H4 (cell line): ENCODE measurements at places on chromosomes 12 and 14. TPM values are rescaled to one million over a fixed set of nuclear protein-coding genes. Genes with fewer than 3 reads are reported as not detected.

DNA sequence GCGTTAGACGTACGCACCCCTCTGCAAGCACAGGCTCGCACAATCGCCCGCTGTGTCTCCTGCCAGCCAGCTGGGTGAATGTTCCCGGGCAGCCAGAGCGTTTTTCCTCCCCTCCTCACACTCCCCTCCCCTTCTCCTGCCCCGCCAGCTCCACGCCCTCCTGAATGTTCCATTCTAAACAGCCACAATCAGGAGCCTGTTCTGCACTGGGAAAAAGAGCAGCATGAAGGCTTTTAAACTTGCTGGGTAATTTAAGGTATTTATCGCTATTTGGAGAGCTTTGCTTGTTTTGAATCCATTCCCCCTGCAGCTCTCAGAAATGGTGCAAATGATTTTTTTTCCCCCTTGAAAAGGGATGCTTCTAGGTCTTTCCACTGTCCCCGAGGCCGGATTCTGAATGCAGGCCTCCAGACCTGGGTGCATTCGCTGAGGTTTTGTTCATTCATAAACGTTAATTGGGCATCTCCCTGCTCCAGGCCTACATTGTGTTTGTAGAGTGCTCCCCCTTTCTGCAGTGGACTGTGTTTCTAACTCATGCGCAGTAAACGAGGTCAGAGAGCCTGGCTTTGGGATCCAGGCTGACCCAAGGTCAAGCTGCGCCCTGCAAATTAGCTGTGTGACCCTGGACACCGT, 212.5 kb downstream of the CHST11 start:
- peak; percentile 51 for DNase-seq

Gene GLT8D2
- 25.3 and 39.7 TPM in 2 replicates for total RNA-seq

GRCh38 chr12:106586803-106587684, 4.2 kb downstream of the RFX4 start:
- DNase-seq, result no peak

GRCh38 chr12:11827091-11828061, 177.9 kb downstream of the ETV6 start:
- DNase-seq, result no peak

- no peak for DNase-seq
Measured at GRCh38 chr14:98890556-98891340, 381.2 kb downstream of the BCL11B start.

Gene DYRK4
- 104 and 124 TPM in 2 replicates for total RNA-seq

- no peak for DNase-seq
Measured at GRCh38 chr14:100540141-100540925, 46.9 kb downstream of the BEGAIN start.

DNA sequence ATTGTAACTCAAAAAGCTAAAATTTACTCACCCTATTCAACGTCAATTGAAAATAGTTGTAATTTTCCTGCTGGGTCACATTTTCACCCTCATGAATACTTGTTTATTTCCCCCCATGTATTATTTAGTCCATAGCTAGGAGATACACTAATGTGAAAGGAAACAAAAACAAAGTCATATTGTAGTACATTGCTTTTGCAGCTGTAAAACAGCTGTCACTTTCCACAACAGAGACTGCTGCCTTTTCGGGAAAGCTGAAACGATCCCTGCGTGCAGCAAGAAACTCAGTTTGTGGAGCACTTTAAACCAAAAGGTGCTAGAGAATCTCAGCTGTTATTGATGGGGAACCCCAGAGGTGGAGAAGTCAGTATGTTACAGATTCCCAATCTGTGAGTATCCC, 4.3 kb downstream of the RACGAP1 start:
- no peak for DNase-seq

Gene TSFM
- total RNA-seq, result 41.3 and 58.6 TPM in 2 replicates

- DNase-seq, result no peak
Measured at GRCh38 chr12:54185919-54186318, 2.9 kb downstream of the SMUG1 start.

Gene SLC25A21
- not detected in 2 replicates for total RNA-seq

Gene RESF1
- 14.3 and 14.5 TPM in 2 replicates for total RNA-seq

GRCh38 chr14:79279645-79280597, 931.4 kb downstream of the DIO2 start:
- DNase-seq, result no peak

Gene STRAP
- 156 and 176 TPM in 2 replicates for total RNA-seq

Gene CFAP54
- 0.64 and 1.8 TPM in 2 replicates for total RNA-seq

- no peak for DNase-seq
Measured at GRCh38 chr12:57869298-57869926, 22.9 kb upstream of the CTDSP2 start.

GRCh38 chr14:95713596-95714371, at the start of gene TCL1A:
TCL1A (minus strand) TSS chr14:95714125; CDS start chr14:95714066, 59 bp downstream.
- DNase-seq, result no peak

Gene CARMIL3
- 0.14 TPM in 1 of 2 replicates, not detected in the other for total RNA-seq

DNA sequence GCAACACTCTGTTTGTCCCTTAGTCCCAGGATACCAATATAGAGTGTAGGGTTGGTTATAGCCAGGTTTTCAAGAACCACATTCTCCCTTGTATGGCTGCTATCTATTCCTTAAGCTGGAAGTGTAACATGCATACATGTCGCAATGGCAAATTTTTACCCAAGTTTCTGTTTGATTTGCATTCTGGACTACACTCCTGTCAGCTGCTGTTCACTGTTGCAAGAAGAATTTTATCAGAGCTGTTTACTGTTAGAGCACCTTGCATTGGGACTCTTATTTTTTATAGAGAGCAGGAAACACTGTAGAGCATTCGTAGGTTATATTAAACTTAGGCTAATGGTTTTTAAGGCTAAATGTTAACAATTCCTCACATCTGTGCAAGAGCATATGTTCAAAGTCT, 376.0 kb upstream of the LRFN5 start:
- no peak for DNase-seq

GRCh38 chr12:32158525-32158924, 51.9 kb downstream of the BICD1 start:
- DNase-seq, result no peak

Gene KCNC2
- total RNA-seq, result not detected in 2 replicates

- DNase-seq, result no peak
Measured at GRCh38 chr12:83939718-83940117, 972.9 kb downstream of the SLC6A15 start.

DNA sequence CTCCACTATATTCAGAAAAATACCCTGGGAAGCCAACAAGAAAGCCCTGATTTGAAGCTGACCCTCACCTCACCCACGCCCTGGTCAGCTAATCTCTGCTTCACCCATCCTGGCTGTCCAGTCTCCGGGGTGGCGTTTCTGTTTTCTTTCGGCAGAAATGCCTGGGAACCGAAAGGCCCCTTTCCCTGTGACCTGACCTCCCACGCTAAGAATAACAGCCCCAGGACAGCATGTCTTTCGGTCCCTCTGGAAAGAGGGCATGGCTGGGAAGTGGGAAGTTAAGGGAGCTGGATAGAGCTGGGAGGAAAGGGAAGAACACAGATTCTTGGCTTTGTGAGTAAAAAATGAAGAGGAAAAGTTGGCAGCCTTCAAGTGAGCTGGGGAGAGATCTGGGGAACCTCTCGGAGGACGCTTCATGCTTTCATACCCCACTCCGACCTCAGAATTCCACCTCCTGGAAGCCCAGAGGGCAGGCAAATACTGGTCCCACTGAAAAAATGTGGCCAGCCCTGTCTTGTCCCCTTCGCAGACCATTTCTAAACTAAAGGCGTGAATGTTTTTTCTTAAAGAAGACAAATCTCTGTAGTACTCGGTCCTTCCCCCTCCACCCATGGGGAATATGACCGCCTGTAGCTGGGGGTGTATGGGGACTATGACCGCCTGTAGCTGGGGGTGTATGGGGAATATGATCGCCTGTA, 163.0 kb upstream of the FKBP4 start:
- DNase-seq, result no peak

DNA sequence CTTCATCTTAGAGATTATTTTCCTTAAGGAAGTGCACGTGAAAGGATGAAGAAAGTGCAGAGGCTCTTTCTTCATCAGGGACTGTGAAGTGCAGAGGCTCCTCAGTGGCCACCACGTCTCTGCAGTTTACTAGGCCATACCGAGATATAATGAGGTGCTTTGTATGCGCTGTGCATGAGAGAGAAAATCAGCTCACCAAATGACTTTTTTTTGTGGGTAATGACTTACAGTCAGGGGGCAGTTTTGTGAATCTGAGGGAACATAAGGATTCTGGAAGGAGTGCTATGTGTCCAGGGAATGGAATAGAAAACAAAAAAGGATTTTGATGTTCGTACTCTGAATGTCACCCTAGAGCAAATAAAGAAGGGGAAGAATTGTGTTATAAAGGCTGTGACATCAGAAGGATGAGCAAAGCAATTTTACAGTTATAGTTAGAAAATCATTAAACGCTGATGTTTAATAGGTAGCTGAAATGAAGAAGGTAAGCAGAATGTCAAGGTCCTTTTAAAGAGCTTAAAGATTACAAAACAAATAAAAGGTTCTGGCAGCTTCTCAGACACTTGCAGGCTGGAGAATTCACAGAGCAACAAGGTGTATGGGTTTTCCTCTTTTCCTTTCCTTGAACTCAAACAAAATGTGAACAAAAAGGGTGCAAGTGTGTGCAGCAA, 247.5 kb upstream of the NOVA1 start:
- DNase-seq, result no peak

DNA sequence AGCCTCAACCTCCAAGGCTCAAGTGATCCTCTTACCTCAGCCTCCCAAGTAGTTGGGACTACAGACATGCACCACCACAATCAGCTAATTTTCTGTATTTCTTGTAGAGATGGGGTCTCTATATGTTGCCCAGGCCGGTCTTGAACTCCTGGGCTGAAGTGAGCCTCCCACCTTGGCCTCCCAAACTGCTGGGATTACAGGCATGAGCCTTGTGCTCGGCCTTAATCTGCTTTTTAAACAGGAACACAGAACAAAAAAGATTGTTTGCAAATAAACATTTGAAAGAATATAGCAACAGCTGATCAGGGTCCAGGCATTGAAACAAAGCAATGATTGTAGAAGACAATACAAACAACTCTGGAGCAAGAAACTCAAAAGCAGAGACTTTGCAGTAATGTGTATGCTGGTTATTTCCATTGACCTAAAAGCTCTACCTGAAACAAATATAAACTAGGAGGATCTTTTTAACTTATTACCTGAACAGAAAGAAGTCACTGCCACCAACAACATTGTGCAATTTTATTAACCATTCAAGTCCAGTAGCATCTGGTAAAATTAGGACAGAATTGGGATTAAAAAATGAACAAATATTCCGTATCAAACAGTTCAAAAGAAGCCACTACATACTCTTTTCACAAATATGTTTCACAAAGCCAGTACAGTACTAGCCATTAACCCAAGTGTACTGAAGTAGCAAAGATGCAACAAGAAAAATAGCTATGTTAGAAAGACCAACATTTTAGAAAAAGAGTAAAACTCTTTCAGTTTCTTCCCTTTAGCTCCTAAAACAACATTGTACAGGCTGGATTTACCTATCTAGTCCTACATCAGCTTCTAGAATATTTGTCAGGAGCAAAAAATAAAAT, 14.2 kb downstream of the AMN1 start:
- no peak for DNase-seq

- no peak for DNase-seq
Measured at GRCh38 chr14:35879654-35880249, 53.6 kb downstream of the BRMS1L start.

GRCh38 chr12:15797818-15798217, 8.6 kb upstream of the EPS8 start:
- no peak for DNase-seq

DNA sequence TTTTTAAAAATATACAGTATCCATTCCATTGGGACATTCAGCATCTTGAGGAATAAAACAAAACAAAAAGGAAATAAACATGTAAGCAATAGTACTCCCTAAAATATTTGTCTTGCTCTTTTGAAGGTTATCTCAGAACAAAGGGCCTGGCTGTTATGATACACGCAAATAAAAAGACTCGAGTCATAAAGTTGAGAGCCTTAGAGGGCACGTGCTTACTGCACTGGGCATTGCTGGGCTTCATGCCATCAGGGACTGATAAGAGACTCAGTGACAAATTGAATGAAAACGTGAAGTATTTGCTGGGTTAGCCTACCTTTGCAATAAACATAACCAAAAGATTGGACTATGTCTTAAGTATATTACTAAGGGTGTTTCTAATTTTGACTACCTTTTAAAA, 118.9 kb downstream of the SLC35F4 start:
- DNase-seq, result no peak

GRCh38 chr12:33546004-33546403, 106.4 kb upstream of the SYT10 start:
- DNase-seq, result no peak

DNA sequence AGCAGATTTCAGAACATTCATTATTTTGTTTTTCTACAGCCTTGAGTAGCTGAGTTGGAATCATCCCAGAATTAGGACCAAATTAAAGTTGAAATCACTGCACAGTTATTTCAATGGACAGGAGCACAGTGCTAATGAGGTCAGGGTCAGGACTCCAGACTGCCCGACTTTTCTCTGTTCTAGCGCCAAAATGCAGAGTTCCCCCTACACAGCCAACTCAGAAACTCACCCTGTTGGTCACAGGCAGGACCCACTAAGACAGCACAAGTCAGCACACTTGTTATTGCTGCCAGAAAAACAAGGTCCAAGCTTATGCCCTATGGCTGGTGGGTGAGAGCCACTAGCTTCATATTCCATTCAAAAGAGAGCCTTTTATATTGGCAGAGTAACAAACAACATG, 198.1 kb upstream of the KRR1 start:
- DNase-seq, result no peak

Gene TMTC1
- total RNA-seq, result 9.3 and 14.0 TPM in 2 replicates

DNA sequence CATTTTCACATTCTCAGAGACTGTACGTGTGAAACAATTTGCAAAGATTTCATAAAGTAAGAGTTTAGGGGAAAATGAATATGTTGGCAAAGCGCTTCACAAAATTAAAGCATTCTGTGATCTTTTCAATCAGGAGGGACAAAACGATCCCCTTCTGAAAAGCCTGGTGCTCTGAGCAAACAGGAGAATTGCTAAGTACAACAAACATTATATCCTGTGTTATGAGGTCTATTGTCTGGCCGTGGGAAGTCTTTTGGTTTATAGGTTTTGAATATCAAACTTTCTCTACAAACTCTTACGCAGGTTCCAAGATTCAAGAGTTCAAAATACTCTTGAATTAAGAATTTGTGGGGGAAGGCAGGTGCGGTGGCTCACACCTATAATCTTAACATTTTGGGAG, 7.2 kb upstream of the FOXN3 start:
- no peak for DNase-seq

Gene ADCY6
- 7.8 and 8.5 TPM in 2 replicates for total RNA-seq

Gene SRGAP1
- total RNA-seq, result 1.6 and 2.1 TPM in 2 replicates

- DNase-seq, result no peak
Measured at GRCh38 chr12:88015825-88016224, 13.4 kb downstream of the C12orf50 start.

DNA sequence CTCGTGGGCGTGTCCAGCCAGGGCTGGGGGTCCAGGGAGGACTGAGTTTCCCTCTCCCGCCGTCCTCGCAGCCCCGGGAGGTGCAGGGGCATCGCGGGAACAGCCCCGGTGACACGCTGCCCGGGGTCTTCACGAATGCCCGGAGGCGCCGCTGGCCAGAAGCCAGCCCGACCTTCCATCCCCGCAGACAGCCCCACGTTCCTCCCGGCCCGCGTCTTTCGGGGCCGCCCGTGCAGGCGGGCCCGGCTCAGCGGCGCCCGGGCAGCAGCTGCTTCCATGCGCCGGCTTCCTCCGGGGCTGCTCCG, 827 bp upstream of the TEDC1 start:
- DNase-seq, result no peak

Gene CHD8
- total RNA-seq, result 19.5 and 26.5 TPM in 2 replicates
